Left lung (tissue), 14 donors: ENCODE measurements at places on chromosomes 5 and 9. TPM values are rescaled to one million over a fixed set of nuclear protein-coding genes. Genes with fewer than 3 reads are reported as not detected.

- no peak overlapping the region for H3K4me3 ChIP-seq
- no peaks in the 10 kb centered on the region for H3K4me1 ChIP-seq
- no peaks in the 10 kb centered on the region for H3K36me3 ChIP-seq
- H3K27me3 ChIP-seq = no peaks in the 10 kb centered on the region
Measured at GRCh38 chr5:83340511-83340918, 131.0 kb upstream of the VCAN start.

DNA sequence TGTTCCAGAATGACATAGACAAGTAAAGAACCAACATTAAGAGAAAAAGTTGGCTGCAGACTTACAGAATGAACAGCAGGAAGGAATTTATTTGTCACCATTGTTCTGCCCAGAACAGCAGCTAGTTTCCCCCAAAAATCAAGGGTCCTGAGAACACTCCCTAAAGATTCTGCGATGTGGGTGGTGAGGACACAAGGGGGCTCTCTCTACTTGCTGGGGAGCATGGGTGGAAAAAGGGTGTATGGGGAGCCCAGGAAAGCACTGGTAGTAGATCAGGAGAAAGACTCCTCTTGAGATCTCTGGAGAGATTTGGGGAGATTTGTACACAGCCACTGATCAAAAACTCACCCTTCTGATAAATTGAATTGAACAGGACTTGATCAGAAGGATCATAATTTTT lies 316.5 kb downstream of the KCTD16 start:
- H3K27me3 ChIP-seq = no peaks in the 10 kb centered on the region
- H3K4me1 ChIP-seq = no peaks in the 10 kb centered on the region
- no peak overlapping the region for H3K4me3 ChIP-seq
- H3K36me3 ChIP-seq = peaks cover 2% of the 10 kb centered on the region
- DNase-seq = no peak
- H3K27ac ChIP-seq = no peak overlapping the region

- peak; percentile 88 for DNase-seq
- H3K27ac ChIP-seq = peak within 1 kb of the TSS; percentile 99
- peaks cover 52% of the 10 kb centered on the region for H3K4me1 ChIP-seq
Measured at GRCh38 chr5:181260720-181261319, at the start of gene TRIM52. TSS of gene TRIM52 (minus strand) at chr5:181261143. CDS start at chr5:181260813, 330 bp downstream.

DNA sequence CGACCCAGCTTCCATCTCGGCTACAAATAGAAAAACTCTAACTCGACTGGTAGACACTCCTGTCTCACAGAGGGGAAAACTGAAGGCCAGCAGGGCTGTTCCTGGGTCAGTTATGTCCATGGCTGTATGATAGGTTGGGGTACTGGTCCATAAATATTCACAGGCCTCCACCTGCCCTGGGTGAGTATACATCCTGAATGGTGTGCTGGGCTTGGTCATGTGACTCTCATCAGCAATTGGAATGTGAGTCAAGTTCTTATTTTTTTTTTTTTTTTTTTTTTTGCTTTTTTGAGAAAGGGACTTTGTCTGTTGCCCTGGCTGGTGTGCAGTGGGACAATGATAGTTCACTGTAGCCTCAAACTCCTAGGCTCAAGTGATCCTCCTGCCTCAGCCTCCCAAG lies 58.3 kb upstream of the NEK6 start:
- DNase-seq = no peak
- H3K4me3 ChIP-seq = no peak overlapping the region
- no peaks in the 10 kb centered on the region for H3K27me3 ChIP-seq
- H3K4me1 ChIP-seq = no peaks in the 10 kb centered on the region

DNA sequence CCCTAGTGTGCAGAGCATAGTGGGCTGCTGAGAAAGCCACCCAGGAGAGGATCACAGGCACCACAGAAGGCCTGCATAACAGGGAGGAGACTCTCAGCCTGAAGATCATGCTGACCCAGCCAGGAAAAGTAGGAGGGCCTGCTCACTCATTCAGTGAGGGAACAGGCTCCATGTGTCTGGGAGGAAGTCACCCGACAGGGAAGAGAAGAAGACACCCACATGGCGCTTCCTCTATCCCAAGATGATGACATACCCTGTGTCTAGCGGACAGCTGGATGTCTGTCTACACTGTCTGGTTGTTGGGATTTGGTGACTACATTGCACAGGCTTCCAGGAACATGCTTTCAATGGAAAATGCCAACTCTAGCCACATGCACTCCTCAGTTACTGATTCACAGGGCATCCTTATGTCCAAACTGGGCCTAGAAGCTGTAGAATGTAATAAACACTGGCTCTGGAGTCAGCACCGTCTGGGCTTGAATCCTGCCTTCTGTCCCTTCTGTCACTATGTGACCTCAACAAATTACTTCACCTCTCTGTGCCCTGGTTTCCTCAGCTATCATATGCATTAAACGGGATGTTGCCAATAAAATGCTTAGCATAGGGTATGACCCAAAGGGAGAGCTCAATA lies 47.6 kb downstream of the KLHL3 start:
- no peaks in the 10 kb centered on the region for H3K36me3 ChIP-seq
- no peaks in the 10 kb centered on the region for H3K4me1 ChIP-seq
- no peak for DNase-seq
- H3K27ac ChIP-seq = no peak overlapping the region

- H3K27me3 ChIP-seq = no peaks in the 10 kb centered on the region
- DNase-seq = no peak
- no peak overlapping the region for H3K4me3 ChIP-seq
- no peaks in the 10 kb centered on the region for H3K36me3 ChIP-seq
- no peak overlapping the region for H3K27ac ChIP-seq
- no peaks in the 10 kb centered on the region for H3K4me1 ChIP-seq
Measured at GRCh38 chr9:19160085-19160484, 32.8 kb upstream of the PLIN2 start.

Gene TTC23L
- 2.5 TPM for polyA plus RNA-seq

DNA sequence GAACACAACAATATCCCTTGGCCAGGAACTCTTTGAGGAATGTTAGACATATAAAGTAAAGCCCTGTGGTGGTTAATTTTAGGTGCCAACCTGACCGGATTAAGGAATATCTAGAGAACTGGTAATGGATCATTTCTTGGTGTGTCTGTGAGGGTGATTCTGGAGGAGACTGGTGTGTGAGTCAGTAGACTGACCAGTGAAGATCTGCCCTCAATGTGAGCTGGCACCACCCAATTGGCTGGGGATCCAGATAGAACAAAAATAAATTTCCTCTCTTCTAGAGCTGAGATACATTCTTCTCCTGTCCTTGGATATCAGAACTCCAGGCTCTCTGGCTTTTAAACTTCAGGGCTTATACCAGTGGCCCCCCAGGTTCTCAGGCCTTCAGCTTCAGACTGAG lies 56.2 kb upstream of the TNPO1 start:
- no peaks in the 10 kb centered on the region for H3K36me3 ChIP-seq
- H3K27me3 ChIP-seq = no peaks in the 10 kb centered on the region
- no peak overlapping the region for H3K27ac ChIP-seq
- no peak overlapping the region for H3K4me3 ChIP-seq

Gene MUSK
- 0.56 TPM for polyA plus RNA-seq

DNA sequence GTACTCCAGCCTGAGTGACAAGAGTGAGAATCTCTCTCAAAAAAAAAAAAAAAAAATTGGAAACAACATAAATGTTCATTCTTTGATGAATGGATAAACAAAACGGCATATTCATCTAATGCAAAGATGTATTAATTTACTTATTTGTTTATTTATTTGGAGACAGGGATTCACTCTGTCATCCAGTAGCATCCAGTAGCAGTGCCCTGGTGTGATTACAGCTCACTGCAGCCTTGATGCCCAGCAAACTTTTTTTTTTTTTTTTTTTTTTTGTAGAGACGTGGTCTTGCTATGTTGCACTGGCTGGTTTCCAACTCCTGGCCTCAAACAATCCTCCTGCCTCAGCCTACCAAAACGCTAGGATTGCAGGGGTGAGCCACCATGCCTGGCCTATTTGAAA lies 24.4 kb downstream of the OR2V2 start:
- no peak overlapping the region for H3K4me3 ChIP-seq
- H3K4me1 ChIP-seq = peaks cover 17% of the 10 kb centered on the region
- DNase-seq = no peak

DNA sequence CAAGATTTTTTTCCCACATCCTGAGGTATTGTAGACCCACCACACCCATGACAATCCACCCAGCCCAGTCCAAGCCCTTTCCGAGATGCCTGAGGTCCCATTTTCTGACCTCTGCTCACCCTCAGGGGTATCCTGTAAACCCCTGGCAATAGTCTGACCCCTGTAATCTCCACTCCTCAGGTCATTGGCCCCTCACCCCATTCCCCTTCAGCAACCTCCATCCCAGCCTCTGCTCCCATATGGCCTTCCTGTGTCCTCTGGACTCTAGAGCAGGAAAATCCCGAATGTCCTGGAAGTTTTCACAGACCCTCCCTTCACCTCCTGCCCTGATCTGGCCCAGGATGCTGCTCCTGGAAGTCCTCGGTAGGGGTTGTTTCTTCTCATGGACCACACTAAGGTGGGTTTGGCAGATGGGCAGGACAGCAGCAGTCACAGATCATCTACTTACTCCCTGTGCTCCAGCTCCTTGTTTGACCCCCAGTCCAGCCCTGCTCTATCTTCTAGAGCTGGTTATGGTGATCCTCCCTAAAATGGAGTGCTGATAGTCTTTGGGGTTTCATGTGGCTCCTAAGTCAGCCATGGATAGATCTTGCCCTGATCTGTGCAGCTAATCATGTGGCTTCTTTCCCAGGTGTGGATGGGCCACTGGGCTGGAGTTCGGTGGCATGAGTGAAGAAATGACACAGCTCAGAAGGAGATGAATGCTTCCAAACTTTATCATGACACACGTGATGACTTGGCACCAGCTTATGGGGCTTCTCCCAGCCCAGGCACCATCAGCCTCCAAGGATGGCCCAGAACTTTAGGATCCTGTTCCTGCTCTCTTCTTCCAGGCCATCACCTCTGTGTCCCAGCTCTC lies 12.0 kb upstream of the ACSL6 start:
- H3K27ac ChIP-seq = no peak overlapping the region
- peaks cover 9% of the 10 kb centered on the region for H3K27me3 ChIP-seq
- no peak overlapping the region for H3K4me3 ChIP-seq
- no peak for DNase-seq

GRCh38 chr5:55925712-55926111 lies 69.1 kb downstream of the IL6ST start:
- H3K4me3 ChIP-seq = no peak overlapping the region
- no peak overlapping the region for H3K27ac ChIP-seq
- no peak for DNase-seq
- no peaks in the 10 kb centered on the region for H3K36me3 ChIP-seq
- no peaks in the 10 kb centered on the region for H3K27me3 ChIP-seq
- peaks cover 14% of the 10 kb centered on the region for H3K4me1 ChIP-seq

- no peaks in the 10 kb centered on the region for H3K4me1 ChIP-seq
- H3K27ac ChIP-seq = no peak overlapping the region
- no peak for DNase-seq
- no peak overlapping the region for H3K4me3 ChIP-seq
- H3K36me3 ChIP-seq = no peaks in the 10 kb centered on the region
Measured at GRCh38 chr9:82903503-82903902, 159.4 kb downstream of the RASEF start.

DNA sequence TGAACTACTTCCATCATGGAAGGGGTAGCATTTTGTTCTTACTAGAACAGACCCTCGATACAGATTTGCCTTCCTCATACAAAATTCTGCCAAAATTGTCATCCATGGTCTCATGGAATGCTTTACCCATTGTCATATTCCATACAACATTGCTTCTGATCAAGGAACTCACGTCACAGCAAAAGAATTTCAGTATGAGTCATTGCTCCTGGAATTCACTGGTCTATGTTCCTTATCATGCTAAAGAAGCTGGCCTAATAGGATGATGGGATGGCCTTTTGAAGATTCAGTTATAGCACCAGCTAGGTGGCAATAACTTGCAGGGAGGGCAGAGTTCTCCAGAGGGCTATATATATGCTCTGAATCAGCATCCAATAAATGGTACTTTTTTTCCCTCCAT lies 18.2 kb upstream of the FNIP1 start:
- DNase-seq = no peak
- H3K4me3 ChIP-seq = no peak overlapping the region
- no peaks in the 10 kb centered on the region for H3K27me3 ChIP-seq
- no peaks in the 10 kb centered on the region for H3K36me3 ChIP-seq

DNA sequence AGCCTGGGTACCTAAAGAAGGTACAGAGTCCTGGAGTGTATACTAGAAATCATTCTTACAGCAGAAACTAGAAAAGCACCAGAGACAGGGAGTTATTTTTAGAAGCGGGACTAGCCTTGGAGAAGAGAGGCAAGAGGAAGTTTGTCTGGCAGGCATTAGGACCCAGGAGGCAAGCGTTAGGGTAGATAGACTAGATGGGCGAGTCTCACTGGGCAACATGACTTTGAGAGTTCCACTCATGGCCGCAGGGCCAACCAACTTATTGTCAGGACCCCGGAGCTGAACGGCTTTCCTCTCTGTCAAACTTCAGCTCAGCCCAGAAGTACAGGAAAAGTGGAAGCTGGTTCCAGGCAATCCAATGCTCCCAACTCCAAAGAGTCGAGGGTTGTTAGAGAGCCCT lies 34.1 kb upstream of the NPR3 start:
- no peak for DNase-seq
- H3K27ac ChIP-seq = no peak overlapping the region
- H3K4me3 ChIP-seq = no peak overlapping the region
- no peaks in the 10 kb centered on the region for H3K27me3 ChIP-seq
- H3K36me3 ChIP-seq = no peaks in the 10 kb centered on the region

GRCh38 chr5:147403651-147404640 lies 105.9 kb downstream of the DPYSL3 start:
- H3K27ac ChIP-seq = peak overlapping the region; percentile 82
- no peak overlapping the region for H3K4me3 ChIP-seq
- peaks cover 18% of the 10 kb centered on the region for H3K4me1 ChIP-seq
- H3K27me3 ChIP-seq = no peaks in the 10 kb centered on the region
- peak; percentile 68 for DNase-seq

Gene PDLIM4
- 8.7 TPM for polyA plus RNA-seq

GRCh38 chr5:169911448-169912212 lies 68.7 kb downstream of the INSYN2B start:
- no peak overlapping the region for H3K4me3 ChIP-seq
- H3K27me3 ChIP-seq = no peaks in the 10 kb centered on the region
- no peak overlapping the region for H3K27ac ChIP-seq
- no peak for DNase-seq

DNA sequence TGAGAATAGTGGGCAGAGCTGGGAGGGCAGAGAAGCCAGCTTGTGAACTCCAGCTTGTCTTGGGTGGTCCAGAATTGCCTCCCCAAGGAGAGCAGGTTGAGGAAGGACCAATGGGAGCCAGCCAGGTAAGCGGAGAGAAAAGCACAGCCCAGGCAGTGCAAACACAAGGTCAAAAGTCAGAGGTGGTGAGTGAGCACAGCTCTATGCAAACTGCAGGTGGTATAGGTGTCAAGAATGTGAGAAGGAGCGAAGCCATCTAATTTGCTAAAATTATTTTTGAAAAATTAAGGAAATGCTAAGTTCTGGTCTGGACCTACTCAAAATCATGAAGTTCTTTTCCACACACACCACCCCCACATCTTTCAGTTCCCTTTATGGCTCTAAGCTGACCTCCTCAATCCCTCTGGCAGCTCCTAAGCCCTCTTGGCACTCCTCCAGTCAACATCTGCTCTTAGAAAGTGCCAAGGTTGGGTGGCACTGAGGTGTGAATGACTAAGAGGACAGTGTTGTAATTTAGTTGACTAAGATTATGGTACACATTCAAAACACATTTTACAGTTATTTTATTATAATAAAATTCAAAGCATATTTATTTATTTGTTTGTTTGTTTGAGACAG lies 6.6 kb upstream of the OTULINL start:
- H3K27ac ChIP-seq = no peak overlapping the region
- H3K4me3 ChIP-seq = no peak overlapping the region
- no peak for DNase-seq
- no peaks in the 10 kb centered on the region for H3K36me3 ChIP-seq
- no peaks in the 10 kb centered on the region for H3K4me1 ChIP-seq

- peak within 1 kb of the TSS; percentile 97 for H3K27ac ChIP-seq
- peaks cover 27% of the 10 kb centered on the region for H3K4me1 ChIP-seq
- no peaks in the 10 kb centered on the region for H3K27me3 ChIP-seq
- peak within 1 kb of the TSS; percentile 95 for H3K4me3 ChIP-seq
Measured at GRCh38 chr9:93450945-93451815, at the start of gene FAM120A. TSS of gene FAM120A (plus strand) at chr9:93451685. CDS start at chr9:93451916, 231 bp downstream.

Gene SV2C
- 0.26 TPM for polyA plus RNA-seq

Gene ARID3C
- not detected for polyA plus RNA-seq
